ENCODE measurements at places on chromosomes 5 and 9.

- no peak for DNase-seq
These were observed 176.8 kb downstream of the MAT2B start for GRCh38 chr5:163682234-163682633.

- DNase-seq, result no peak
These were observed 249.4 kb upstream of the TNC start for GRCh38 chr9:115367321-115367720.

DNA sequence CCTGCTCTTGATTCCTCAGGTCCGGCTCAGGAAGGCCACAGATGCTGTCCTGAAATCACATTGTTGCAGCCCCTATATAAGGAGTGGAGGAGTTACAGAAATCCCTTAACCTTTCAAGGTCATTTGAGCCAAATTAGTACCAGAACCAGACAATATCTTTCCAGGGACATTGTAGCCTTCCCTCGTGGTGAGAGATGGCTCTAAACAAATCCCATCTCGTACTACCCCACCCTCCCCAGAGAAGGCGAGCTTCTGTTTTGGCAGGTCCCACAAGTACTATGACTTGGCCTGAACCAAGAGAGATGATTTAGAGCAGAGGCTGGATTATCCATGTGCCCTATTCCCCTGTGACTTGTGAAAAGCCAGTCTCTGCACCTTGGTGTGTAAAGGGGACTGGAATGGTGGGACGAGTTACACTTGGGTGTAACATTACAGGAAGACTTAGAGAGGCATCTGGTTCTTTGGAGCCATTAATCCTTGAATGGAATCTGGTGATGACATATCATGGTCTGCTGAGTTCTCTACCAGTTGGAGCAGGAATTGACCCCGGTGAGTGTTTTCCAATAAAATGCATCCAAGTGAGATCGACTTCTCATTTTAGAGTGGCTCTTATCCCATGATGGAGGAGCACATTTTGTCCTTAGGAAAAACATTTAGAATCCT is at the start of gene FAM240B:
FAM240B (minus strand) TSS at position 51 of the 663 bp plus-strand sequence. CDS start 16,134 bp downstream, outside the sequence.
- no peak for DNase-seq

DNA sequence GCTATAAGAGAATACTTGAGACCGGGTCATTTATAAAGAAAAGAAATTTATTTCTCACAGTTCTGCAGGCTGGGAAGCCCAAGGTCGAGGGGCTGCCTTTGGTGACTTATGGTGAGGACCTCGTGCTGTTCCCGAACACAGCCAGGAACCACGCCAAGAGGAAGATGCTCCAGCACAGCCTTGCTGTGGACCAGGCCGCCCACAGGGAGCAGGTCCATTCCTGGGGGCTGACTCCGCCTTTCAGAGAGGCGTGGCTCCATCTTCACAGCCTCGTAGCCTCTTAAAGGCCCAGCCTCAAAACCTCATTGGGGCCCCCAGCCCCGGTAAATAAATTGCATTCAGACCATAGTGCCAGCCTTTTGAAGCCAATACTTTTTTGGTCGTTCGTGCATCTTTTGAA is 93.5 kb upstream of the CACNA1B start:
- DNase-seq, result no peak

- no peak for DNase-seq
These were observed 7.0 kb downstream of the BARHL1 start for GRCh38 chr9:132589148-132590036.

DNA sequence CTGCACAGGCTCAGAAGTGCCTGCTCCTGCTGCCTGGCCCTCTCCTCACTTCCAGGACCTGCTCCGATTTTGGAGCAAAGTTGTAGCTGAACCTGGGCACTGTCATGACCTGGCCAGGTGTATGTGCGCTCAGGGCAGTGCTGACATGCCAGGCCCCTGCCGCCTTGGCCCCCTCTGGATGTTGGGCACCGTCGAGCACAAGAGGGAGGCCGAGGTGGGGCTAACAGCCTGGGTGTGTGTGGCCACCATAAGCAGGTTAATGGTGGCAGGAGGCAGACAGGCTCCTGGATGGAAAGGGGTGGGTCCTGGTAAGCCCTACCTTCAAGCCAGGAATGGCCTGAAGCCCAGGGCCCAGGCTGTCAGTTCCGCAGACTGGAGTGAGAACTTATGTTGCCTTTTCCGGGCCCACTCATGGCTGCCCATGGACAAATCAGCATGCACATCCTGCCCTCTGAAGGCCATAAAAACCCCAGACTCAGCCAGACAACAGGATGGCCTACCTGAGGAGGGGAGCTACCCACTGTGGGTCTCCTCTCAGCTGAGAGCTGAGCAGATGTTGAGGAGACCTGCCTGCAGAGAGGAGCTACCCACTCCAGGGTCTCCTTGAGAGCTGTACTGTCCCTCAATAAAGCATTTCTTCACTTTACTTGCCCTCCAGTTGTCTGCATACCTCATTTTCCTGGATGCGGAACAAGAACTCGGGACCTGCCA is 66.2 kb downstream of the NACC2 start:
- DNase-seq, result no peak

- DNase-seq, result no peak
These were observed 308.9 kb downstream of the NR2F1-AS1 start for GRCh38 chr5:93272108-93272507.

DNA sequence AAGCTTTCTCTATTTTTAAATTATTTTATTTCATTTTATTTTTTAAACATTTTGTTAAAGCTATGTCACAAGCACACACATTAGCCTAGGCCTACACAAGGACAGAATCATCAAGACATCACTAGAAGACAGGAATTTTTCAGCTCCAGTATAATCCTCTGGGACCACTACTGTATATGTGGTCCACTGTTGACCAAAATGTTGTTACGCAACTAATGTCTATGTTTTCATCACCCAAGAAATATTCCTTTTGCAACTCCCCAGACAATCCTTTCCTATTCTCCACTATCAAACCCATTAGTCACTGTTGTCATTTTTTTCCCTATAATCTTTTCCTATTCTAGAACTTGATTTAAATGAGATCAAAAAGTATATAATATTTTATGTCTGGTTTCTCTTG is 2371.7 kb upstream of the C9orf72 start:
- DNase-seq, result no peak

DNA sequence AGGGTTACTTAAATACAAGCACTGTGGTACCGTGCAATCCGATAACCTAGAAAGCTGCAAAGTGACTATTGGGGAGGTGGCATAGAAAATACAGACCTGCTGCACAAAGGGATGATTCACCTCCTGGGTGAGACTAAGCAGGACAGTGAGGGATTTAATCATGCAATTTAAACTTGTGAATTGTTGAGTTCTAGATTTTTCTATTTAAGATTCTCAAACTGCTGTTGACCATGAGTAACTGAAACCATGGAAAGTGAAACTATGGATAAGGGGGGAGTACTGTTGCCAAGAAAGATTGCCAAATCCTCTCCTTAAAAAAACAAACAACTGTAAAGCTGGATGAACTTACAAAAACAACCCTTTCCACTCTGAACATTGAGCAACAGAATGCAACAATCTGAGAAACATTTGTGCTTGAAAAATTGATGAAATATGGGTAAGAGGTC is 61.5 kb upstream of the NUDT12 start:
- DNase-seq, result no peak

DNA sequence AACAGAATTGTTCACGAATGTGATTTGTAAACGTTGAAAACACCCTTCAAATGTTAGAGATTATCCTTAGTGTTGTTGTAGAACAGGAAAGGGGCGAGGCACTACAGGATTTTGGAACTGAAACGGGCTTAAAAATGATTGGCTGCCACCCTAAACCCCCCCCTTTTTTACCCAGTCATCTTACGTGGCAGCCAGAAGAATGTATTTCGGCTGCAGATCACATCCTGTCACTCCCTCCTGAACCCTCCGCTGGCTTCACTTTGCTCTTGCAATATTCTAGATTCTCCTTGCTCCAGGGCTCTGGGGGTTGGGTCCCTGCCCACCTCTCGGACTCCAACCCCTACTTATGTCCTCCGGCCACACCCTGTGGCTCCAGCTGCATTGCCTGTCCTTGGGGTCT is 13.9 kb upstream of the UNC5A start:
- no peak for DNase-seq
